Retina (tissue), 1 donor: ENCODE measurements at places on chromosomes 5 and 9.

GRCh38 chr5:16935231-16936149 lies 598 bp downstream of the MYO10 start:
- DNase-seq: peak; percentile 91

DNA sequence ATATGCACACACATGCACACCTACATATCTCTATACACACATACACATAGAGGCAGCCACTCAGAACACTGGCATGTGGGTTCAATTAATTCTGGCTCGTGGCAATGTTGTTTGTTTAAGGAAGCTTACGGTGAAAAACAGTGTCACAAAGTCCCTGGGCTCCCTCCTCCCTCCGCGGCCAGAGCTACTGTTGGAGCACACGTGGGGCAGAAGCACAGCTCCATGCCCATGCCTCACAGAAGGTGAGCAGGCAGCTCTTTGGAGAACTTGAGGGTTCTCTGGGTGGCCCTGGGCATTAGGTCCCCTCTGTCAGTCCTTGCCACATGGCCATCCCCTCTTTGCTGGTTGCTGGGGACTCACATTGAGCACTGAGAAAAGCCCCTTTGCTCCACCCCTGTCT lies 107.5 kb downstream of the GADD45G start:
- DNase-seq: no peak

GRCh38 chr9:131986089-131986488 lies 93.6 kb downstream of the MED27 start:
- DNase-seq: no peak

DNA sequence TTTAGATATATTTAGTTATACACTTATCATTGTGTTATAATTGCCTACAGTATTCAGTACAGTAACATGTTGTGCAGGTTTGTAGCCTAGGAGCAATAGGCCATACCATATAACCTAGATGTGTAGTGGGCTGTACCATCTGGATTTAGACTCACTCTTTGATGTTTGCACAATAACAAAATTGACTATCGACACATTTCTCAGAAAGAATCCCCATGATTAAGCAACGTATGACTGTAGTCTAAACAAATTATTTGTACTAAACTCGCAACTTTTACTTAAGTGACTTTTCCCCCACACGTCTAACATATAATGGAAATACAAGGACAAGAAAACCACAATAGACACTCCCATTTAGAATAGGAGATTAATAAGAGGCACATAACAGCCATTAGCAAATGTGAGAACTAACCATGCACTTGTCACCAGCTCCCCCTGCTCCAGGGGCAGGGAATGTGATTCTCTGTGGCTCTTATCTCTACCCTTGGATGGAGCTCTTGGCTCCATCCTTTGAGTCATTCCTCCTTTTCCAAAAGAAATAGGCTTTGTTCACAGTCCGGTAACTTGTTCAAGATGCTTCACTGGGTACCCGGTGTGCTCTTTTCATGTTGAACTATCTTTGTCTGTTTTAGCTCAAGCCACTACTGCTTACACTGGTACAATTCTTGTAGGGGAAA lies 8.7 kb upstream of the B4GALT1 start:
- DNase-seq: no peak

DNA sequence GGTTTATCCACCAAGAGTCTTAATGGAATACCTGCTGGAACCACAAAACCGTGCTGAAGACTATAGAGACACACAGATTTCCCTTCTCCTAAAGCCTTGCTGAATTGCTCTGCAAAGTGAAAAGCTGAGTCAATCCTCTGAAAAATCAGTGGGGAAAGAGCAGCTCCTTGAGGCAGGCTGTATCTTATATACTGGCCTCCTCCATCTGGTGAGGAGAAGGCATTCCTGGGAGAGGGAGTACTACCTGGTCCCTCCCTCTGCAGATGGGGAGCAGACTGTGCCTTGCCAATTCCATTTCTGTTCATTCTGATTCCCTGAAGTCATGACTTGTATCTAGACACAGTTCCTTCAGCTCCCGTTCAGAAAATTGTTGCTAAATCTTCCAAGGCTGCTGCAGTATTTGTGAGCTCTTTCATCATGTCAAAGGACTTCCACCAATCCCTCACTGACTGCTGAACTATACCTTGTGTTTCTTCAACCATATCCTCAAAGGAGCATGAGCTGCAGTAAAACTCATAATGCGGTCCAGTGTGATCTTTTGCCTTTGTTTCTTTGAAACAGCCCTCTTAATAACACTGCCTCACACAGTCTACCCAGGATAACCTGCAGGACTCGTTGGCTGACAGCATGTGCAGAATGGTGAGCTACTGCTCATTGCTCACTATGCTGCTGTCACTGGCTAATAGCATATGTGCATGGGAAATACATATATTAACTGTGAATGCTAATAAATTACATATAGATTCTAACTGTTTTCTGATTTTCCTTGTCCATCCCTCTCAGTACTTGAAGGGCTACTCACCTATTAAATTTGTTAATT lies 84.5 kb downstream of the FOXD1 start:
- no peak for DNase-seq

DNA sequence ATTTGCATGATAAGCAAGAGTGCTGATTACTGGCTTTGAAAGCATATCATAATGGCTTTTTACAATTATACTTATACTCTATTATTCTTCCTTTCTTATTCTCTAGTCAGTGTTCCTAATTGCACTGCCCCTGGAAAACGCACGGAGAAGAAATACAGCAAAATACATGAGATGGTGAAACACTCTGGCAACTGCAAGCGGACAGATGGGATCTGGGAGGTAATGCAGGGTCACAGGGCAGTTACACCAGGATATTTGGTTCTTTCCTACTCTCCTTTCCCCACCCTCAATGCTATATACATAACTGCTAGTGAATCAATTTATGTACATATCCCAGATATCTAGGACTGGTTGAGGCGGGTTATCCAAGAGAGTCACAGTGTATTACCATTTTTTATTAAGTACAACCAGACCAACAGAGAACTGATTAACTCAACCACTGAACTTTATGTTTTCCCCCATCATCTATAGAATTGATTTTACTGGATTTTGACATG lies 423.7 kb downstream of the ZSWIM6 start:
- no peak for DNase-seq

DNA sequence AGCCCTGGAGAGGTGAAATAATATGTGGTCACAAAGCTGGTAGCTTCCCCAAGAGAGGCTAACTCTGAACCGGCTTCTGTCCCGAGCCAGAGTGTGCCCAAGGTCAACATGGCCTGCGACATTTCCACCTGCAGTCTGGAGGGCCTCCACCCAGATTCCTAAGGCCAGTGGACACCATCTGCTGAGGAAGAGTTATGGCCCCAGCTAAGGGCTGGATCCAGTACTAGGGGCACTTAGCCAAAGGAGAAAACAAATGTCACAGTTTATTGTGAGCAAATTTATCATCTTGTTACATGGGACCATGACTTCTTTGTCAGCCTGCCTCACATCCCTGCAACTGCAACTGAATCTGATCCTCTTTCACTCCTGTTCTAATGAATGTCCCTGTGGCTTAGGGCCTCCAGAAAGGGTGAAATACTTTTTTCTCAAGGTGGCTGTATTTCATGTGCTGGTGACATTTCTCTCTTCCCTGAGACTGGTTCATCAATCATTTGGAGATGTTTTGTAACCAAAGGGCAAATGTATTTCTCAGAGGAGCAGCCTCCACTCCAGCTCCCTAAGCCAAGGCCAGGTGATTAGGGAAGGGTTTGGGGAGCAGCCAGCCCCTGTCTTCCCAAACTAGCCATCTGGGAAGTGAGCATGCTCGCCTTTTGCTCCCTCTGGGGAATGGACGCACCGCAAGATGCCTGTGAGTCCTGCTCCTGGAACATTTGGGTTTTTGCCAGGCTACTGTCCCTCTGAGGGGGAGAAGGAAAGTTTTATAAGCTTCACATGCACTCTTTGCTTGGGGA lies 148.3 kb downstream of the CMYA5 start:
- no peak for DNase-seq

GRCh38 chr5:175535796-175536195 lies 57.4 kb downstream of the SFXN1 start:
- DNase-seq: no peak

DNA sequence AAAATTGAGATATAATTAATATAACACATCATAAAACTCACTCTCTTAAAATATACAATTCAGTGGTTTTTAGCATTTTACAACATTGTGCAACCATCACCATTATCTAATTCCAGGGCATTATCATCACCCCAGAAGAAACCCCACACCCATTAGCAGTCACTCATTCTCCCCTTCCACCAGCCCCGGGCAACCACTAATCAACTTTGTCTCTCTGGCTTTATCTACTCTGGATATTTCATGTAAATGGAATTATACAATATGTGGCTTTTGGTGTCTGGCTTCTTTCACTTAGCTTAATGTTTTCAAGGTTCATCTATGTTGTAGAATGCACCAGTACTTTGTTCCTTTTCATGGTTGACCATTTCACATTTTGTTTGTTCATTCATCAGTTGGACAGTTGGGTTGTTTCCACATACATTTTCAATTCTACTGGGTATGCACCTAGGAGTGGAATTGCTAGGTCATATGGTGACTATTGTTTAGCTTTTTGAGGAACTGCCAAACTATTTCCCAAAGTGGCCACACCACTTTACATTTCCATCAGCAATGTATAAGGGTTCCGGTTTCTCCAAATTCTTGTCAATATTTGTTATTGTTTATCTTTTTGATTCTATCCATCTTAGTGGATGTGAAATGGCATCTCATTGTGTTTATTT lies 62.4 kb downstream of the MARCHF3 start:
- no peak for DNase-seq
